ENCODE measurements at places on chromosomes 6 and 20.
A peak's percentile ranks its signal among the peaks of the same experiment; 100 is the strongest.

- DNase-seq = no peak
Measured at GRCh38 chr20:46028110-46028509, 905 bp upstream of the SLC12A5 start.

GRCh38 chr6:123909989-123910388, 106.3 kb downstream of the NKAIN2 start:
- DNase-seq = no peak

DNA sequence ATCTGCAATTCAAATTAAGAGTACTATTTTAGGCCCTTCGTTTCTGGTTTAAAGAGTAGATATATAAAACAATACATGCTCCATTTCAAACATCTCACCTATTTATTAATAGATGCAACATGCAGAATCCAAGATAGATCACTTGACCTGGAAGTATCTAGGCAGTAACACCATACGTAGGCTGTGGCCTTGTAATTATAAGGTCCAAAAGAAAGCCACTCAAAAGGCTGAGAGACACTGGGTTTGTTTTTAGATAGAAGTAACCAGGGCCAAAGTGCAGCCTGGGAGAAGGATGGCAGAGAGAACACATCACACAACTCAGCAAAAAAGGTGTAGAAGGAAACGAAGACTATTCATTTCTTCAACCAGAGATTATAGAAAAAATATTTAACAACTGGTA, 8.4 kb upstream of the GFOD1 start:
- no peak for DNase-seq

- no peak for DNase-seq
Measured at GRCh38 chr6:44192428-44193041, 24.2 kb upstream of the MYMX start.

- DNase-seq = no peak
Measured at GRCh38 chr6:88840796-88841539, 122.5 kb downstream of the RNGTT start.

- DNase-seq = no peak
Measured at GRCh38 chr6:71982389-71982788, 96.0 kb downstream of the RIMS1 start.

DNA sequence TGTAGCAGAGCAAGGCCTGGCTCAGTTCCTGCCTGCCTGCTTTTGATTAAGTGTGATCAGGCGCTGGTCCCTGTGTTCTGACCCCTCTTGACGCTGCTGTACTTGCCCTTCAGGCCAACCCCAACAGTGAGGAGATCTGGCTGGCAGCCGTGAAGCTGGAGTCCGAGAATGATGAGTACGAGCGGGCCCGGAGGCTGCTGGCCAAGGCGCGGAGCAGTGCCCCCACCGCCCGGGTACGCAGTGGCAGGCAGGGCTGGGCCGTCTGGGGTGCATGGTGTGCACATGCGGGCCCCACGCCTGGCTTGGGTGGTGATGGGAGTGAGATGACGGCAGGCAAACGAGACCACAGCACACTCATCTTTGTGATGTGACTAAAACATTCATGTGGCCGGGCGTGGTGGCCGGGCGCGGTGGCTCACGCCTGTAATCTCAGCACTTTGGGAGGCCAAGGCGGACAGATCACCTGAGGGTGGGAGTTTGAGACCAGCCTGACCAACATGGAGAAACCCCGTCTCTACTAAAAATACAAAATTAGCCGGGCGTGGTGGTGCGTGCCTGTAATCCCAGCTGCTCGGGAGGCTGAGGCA, 10.1 kb upstream of the C20orf204 start:
- no peak for DNase-seq

- no peak for DNase-seq
Measured at GRCh38 chr20:52349806-52350205, 158.2 kb upstream of the ZFP64 start.

DNA sequence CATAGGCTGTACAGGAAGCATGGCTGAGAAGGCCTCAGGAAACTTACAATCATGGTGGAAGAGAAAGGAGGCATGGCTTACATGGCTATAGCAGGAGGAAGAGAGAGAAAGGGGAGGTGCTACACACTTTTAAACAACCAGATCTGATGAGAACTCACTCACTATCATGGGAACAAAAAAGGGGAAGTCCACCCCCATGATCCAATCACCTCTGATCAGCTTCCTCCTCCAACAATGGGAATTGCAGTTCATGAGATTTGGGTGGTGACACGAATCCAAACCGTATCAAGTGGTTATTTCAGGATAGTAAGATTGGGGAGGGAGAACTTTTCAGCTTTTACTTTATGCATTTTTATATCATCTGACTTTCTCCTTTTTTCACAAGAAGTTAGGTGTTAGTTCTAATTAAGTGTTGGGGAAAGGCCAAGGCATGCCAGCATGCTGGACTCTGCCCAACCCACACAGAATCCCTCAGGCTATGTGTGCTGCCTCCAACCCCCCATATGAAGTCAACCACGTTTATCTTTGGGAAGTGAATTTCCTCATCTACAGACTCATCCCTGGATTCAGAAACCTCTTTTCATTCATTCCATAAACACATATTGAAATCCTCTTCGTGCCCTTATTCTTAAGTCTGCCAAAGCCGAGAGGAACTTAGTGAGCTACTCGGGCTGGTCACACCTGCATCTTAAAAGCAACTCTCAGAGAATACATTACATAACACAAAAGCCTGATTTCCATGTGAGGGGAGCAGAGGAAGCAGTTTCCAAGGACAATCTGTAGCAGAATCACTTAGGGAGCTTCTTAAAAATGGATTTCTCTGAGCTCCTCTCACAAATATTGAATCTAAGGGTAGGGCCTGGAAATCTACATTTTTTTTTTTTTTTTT, 16.7 kb upstream of the CLIC5 start:
- DNase-seq = no peak

DNA sequence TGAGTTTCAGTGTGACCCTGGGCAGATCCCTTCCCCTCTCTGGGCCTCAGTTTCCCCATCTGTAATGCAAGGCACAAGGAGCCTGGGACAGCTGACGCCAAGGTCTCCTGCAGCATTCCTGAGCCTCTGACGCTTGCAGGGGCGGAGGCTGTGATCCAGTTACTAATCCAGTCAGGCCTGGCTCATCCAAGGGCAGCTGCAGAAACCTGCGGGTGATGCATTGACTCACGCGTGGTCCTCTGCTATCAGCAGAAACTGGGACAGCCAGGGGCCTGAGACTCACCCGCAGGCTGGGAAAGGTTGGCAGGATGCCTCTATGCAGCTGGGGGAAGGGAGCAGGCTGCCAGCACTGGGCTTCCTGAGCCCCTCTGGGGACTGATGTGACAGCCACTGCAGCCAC, 65.0 kb upstream of the SIRPA start:
- no peak for DNase-seq

DNA sequence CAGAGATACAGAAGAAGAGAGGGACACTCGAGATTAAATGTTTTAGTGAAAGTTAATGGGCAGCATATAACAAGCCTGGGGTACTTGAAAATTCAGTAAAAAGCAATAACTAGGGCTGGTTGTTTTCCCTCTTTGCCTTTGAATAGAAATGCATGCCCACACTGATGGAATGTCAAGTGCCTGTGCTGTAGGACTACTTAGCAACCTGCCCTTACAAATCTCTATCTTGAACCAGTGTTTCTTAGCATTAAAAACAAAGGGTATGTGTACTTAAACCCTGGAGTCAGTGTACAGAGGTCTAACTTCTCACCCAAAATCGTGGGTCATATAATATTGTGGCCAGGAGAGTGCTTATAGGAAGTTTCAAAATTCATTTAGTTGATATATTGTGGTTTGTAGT, 37.1 kb downstream of the RNF144B start:
- no peak for DNase-seq

DNA sequence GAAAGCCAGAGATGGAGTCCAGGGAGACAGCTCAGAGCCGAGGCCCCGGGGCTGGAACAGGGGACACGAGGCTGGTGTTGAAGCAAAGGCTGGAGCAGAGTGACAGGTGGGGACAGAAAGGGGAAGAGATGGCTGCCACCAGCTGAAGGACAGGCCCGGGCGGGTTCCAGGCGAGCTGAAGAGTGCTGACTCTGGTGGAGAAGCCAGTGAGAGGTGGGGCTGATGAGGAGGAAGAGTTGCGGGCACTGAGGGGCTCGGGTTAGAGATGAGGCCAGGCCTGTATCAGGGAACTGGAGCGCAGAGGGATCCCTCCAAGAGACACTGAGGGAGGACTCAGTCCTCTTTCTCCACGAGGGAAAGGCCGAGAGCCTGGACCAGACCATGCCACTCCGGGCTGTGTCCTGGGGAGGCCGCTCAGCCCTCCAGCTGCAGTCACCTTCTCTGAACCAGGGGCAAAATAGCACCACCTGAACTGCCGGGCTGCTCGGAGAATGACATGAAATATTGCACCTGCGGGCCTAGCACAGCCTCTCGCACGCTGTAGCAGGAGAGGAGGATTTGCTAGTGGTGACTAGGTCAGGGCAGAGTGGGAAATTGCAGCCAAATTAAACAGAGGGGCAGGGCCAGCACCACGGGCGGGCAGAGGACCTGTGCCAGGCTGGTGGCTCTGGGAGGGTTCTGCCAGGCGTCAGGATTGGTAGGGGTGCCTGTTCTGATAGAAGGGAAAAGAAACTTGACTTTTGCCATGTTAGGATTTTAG, 175.9 kb downstream of the ZDHHC14 start:
- no peak for DNase-seq

- DNase-seq = no peak
Measured at GRCh38 chr6:10610289-10610688, 84.1 kb downstream of the C6orf52 start.

GRCh38 chr6:141552031-141552430, 580.7 kb upstream of the GJE1 start:
- no peak for DNase-seq

- no peak for DNase-seq
Measured at GRCh38 chr6:14771016-14771415, 474.9 kb upstream of the JARID2 start.

GRCh38 chr6:97347111-97347510, 64.1 kb upstream of the MMS22L start:
- DNase-seq = no peak

DNA sequence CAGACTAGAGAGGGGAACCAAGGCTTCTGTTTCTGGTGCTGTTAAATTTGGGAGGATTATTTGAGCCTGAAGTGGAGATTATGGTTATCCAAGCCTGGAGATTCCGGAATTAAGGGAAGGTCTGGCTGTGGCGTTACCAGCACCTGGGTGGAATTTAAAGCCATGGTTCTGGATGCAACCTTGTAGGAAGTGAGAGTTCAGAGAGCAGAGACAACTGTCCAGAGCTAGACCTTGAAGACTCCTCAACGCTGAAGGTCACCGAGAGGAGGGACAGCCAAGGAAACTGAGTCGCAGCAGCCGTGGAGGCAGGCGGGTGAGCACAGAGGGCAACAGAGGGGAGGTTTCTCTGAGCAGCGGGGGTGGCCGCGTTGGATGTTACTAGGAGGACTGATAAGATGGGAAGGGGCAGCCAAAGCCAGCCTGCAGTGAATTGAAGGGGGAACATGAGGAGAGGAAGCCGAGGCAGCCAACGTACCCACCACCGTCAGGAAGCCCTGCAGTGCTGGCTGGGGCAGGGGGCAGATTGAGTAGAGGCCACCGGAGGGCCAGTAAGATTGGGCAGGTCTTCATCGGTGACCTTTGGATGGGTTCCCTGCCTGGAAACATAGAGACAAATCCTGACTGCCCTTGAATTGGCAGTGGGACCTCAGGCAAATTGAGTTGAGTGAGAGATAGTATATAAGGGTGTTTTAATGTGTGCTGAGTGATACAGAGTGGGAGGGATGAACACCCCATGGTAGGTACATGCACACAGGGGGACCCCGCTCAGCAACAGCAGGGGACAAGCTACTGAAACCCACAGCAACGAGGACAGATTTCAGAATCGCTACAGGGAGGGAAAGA, 90.3 kb downstream of the SNX5 start:
- DNase-seq = no peak

DNA sequence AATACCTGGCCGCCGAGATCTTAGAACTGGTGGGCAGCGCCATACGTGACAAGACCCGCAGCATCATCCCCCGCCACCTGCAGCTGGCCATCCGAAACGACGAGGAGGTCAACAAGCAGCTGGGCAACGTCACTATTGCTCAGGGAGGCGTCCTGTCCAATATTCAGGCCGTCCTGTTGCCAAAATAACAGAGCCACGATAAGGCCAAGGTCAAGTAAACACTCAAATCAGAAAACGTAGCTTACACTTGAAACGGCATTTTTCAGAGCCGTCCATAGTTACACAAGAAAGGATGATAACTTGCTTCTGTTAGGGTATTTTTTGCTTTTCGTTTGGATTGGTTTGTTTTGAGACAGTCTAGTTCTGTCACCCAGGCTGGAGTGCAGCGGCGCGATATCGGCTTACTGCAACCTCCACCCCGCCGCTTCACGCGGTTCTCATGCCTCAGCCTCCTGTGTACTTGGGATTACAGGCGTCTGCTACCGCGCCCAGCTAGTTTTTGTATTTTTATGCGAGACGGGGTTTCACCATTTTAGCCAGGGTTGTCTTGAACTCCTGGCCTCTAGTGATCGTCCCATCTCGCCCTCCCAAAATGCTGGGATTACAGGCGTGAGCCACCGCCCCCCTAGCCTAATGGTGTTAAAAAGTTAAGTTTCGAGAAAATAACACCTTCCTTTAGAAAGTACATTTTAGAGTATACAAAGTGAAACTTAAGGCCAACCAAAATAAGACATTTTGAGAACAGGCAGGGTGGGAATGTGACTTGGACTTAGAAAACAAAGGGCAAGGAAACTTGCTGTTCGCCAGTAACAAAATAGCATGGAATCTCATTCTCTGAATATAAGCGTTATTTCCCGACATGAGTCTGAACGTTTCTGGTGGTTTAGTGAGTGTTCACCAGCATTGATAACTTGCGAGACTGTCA, 42.8 kb upstream of the HFE start:
- peak; percentile 56 for DNase-seq

DNA sequence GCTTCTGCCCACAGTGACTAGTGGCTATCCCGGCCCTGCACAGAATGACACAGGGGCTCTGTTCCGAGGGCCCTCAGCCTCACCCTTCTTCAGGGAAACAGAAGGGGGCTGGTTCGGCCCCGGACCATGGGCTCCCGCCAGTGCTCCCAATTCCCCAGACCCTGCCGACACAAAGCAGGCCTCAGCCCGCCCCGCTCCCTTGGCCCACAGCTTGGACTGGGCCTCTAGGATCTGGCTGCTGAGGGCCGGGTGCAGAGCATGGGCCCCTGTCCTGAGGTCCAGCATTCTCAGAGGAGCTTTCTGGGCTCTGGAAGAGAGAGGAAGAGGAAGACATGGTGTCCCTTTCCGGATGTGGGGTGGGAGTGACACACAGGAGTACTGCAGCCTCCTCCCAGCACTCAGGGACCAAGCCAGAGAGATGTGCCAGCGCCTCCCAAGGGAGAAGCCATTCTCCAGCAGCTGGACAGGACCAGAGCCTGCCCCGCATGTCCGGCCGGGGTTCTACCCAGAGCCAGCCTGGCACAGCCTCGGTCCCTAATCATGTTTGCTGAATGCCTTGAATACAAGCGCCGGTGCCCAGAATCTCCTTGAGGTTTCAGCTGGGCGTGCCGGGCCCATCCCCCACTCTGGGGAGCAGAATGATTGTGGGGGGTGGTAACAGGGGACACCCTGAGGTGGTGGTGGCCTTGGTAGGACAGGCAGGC, 23.9 kb downstream of the C20orf203 start:
- no peak for DNase-seq
